ENCODE measurements at places on chromosomes 16 and 17.

- DNase-seq: no peak
These were observed 86.4 kb downstream of the SOCS1 start for GRCh38 chr16:11169641-11170040.

- DNase-seq: no peak
These were observed 17.0 kb upstream of the EXOC7 start for GRCh38 chr17:76120658-76121008.

GRCh38 chr17:82457073-82457928 is 1.2 kb upstream of the NARF start:
- no peak for DNase-seq

GRCh38 chr17:50354776-50355175 is 8.8 kb downstream of the XYLT2 start:
- DNase-seq: no peak

DNA sequence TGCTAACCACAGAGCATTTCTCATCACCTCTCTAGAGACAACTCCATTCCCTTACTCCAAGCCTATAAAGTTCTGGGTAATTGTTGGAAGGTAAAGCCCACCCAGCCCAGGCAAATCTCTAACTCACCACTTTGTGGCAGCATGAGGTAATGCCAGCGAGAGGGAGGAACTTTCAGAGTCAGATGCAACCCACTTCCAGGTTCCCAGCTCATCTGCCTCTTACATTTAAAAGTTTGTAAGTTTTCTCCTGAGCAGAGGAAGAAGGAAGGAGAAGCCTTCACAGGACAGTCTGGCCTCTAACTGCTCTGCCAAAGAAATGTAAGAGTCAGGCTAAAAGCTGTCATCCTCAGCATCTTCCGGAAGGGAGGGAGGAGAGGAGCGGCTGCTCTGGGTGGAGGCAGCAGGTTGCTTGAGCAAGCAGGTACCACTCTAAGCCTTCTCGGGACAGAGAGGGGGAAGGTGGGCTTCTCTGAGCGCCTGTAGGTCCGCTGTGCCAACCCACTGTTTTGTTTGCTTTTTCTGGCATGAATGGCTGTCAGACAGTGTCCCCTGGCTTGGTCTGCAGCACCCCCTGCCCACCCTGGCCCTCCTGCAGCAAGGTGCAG is 1.0 kb downstream of the ZNF319 start:
- no peak for DNase-seq

GRCh38 chr17:76822184-76822778 is 45.9 kb upstream of the MGAT5B start:
- DNase-seq: no peak

DNA sequence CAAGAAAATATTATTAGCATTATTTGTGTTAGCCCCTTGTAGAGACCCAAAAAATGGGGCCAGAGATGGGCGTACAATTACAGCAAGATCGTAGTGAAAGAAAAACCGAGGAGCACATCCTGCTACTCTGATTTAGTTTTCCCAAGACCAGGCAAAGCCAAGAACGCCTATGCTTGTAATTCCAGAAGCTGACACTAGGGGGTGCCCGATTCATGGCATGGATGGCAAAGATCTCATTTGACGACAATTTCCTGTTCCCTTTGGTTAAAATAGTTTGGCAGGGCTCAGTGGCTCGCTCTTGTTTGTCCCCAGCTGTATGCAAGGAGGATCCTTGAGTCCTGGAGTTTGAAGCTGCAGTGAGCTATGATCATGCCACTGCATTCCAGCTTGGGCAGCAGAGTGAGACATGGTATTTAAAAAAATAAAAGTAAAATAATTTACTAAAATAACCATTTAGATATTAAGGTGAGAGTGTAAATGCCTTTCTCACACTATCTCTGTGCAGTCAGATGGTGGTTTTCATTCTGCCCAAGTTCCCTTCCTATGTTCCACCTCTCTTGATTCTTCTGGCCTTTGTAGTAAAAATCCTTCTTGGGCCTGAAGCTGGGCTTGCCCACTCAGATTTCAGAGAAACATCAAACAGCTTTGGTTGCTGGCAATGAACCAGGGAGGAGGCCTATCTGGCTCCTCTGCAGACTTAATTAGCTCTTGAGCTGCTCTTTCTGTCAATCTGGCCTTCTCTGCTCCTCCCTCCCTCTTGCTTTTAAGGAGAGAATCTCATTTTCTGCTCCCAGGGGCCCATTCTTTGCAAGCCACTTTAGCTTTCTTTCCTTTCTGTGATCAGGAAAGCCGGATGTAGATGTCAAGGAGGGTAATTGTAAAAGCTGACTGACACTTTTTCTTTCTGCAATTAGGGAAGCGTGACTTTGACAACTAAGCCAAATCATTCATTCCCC is 31.2 kb downstream of the TMEM238L start:
- DNase-seq: no peak

GRCh38 chr16:88705076-88705684 is 1.0 kb downstream of the RNF166 start:
- DNase-seq: no peak

GRCh38 chr17:37059493-37059892 is 110.7 kb downstream of the AATF start:
- DNase-seq: no peak

DNA sequence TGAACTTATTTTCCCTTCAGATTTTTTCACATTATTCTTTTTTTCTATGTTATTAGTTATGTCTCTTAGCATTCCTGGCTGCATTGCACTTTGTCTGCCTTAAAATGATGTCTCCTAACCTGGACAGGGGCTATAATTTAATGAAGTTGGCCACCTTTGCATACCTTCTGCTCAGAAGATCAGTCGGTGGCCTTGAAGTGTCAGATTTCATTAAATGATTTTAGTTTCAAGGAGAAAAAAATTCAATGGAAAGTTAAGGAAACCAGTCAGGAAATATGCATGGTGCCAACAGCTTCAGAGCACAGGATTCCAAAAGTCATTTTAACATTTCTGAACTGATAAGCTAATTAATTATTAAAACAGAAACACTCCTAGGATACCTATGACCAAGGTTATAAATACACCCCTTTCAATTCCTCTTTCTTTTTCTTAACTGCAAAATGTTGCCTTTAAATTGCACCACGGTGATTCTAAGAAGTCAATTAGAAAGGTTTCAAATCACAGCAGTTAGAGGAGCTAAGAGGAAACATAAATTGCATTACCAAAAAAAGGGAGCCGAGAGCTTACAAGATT is 533.4 kb downstream of the KCNJ2 start:
- DNase-seq: no peak

- DNase-seq: no peak
These were observed 87.8 kb downstream of the MRM1 start for GRCh38 chr17:36689089-36689667.

GRCh38 chr17:373613-374230 is 21.1 kb upstream of the RPH3AL start:
- peak; percentile 22 for DNase-seq

GRCh38 chr16:183005-183404 is 2.7 kb downstream of the HBQ1 start:
- no peak for DNase-seq

DNA sequence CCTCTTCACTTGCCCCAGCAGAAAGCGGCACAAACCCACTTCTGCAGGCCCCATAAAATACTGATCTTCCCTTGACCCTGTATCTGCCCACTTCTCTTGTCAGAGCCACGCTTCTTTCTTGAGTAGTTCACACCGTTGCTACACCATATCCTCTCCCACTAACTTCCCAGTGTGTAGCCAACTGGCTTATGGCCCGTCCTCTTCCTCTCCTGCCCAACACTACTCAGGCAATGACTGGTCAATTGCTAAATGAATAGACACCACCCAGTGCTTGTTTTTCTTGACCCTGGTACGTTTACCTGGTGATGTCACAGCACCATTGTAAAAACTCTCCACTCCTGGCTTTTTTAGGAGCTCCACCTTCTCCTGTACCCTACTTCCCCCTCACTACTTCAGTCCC is 86.9 kb downstream of the NDEL1 start:
- DNase-seq: no peak

GRCh38 chr16:14007450-14007849 is 63.7 kb upstream of the MRTFB start:
- no peak for DNase-seq

- peak; percentile 41 for DNase-seq
These were observed 183.0 kb downstream of the FOXL1 start for GRCh38 chr16:86761111-86762031.

- no peak for DNase-seq
These were observed 6.5 kb downstream of the DPEP2NB start for GRCh38 chr16:68009157-68009735.
